ENCODE measurements at places on chromosomes 3 and 15.

DNA sequence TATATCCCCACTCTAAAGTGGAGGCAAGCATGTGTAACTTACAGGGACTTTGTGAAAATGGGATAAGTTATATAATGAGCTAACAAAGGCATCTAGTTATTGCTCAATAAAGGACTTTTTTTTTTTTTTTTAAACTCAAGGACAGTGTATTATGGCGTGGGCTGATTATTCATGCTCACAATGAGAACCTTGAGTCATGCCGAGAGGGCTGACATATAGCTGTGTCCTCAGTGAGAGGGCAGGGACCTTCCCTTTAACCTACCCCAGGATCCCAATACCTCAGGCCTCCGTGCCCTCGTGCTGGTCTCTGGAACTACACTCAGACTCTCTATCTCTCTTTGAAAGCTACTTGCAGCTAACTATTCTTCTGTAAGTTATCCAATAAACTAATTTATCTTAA is 319.9 kb upstream of the ICE2 start:
- peak; percentile 34 for DNase-seq

- no peak for DNase-seq
These were observed 404.8 kb downstream of the PTPRG start for GRCh38 chr3:61966200-61966599.

DNA sequence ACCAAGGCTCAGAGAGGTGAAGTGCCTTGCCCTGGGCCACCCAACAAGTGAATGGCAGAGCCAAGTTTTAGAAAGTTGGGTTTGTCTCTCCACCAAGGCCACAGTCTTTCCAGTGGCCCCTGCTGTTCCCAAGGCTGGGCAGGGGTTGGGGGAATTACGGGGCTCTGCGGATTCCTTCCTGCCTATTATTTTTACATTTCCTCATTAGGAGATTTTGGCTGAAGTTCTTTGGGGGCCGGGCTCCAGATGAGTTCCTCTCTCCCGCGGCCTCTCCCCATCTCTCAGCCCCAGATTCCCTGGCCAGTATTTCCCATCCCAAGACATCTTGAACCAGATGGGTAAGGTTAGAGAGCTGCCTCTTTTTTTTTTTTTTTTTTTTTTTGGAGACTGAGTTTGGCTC is 44.0 kb upstream of the SMAD6 start:
- no peak for DNase-seq

DNA sequence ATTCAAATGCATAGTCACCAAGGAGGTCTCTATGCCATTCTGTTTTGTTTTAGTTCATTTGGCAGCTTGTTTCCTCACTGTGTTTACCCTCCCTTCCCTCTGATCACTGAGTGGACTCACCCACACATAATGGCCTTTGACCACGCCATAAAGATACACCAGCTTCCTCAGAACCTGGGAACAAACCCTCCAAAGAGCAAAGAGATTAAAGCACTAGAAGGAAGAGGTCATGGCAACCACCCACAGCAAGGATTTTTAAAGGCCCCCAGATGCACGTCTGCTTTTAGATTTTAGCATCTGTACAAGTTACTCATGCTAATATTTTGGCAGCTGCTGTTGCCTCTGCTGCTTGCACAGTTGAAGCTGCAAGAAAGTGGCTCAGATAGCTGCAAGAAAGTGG is 47.9 kb upstream of the CADPS start:
- DNase-seq: no peak

DNA sequence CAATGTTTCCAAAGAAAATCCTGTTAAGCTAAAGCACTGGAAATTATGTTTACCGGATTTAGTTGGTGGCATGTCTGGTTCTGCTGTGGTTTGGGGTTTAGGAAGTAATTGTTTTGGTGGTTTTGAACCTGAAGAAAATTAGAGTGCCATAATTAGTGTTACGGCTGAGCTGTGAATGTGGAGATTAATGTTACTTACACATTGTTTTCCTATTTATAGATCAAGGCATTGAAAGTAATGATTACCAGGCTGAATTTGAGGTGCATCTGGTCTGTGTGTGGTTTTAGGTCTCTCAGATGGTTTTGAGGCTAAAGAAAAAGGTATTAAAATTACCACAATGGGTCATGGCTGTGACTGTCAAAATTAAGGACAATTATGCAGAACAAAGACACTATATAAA is 128.9 kb downstream of the TFG start:
- DNase-seq: no peak

DNA sequence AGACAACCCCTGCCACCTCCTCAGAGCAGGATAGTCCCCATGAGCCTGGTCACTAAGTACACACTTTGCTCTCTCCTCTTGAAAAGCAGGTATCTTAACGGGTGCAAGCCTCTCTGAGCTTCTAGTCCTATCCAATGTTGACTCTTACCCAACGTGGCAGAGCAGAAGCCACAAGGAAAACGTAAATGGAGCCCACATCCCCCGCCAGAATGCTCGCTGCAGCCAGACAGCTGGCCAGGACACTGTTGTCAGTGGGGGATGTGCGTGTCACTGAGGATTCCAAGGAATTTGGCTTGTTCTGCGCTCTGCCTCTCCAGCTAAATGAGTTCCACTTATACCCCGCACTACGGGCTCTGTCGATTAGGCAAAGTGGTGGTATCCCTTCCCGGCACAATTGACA is 67.8 kb upstream of the IGF1R start:
- DNase-seq: no peak

GRCh38 chr15:34154725-34155204 is 52.9 kb downstream of the PGBD4 start:
- DNase-seq: no peak

- no peak for DNase-seq
These were observed 3.6 kb downstream of the USP50 start for GRCh38 chr15:50542887-50543210.

- DNase-seq: no peak
These were observed 52.8 kb downstream of the CORO2B start for GRCh38 chr15:68631601-68632051.

- no peak for DNase-seq
These were observed 62.2 kb upstream of the P2RY1 start for GRCh38 chr3:152772674-152773225.

DNA sequence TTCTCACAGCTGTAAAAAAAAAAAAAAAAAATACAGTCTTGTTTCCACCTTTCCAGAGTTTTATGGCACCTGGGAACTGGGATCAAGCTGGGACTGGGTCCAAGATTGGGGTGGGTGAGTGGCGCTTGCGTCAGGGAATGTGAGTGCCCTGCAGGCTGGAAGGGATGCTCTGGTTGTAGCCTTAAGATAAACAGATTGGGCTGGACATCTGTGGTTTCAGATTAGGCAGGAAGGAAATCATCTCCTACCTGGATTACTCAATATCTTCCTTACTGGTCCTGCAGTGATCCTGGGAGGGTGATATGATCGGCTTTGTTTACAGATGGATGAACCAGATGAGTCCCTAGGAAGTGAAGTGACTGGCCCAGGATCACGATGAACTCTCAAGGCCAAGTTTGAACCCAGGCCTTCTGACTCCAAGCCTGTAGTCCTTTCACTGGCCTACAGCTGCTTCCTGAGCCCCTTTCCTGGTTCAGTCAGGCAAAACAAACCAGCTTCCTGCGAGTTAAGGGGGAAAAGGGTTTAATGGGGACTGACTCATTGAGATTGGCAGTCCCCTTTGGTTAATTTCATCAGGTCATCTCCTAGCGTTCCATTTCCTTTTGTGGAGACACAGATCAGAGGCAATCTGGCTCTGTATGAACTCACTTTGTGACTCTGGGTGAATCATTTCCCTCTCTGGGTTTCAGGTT is 179.8 kb downstream of the THSD4 start:
- DNase-seq: no peak

DNA sequence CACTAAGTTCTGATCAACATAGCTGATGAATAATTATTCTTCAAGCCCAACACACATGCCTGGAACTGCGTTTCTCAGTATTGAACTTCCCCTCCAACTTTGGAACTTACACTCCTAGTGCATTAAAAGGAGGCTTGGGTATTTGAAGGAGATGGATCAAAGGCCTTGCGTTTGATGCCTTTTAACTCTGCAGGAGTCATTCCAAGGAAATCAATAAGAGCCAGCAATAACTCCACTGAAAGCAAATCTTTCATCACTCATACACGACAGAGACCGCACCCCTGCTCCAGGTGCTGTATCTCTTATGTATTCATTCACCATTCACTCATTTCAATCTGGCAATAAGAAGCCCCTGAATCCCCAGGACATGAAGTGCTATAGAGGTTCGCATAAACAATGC is 14.0 kb upstream of the FSIP1 start:
- no peak for DNase-seq

- no peak for DNase-seq
These were observed 5.1 kb downstream of the FAM107A start for GRCh38 chr3:58572013-58572633.

- DNase-seq: no peak
These were observed 82.5 kb upstream of the PSMD6 start for GRCh38 chr3:64105816-64106215.

DNA sequence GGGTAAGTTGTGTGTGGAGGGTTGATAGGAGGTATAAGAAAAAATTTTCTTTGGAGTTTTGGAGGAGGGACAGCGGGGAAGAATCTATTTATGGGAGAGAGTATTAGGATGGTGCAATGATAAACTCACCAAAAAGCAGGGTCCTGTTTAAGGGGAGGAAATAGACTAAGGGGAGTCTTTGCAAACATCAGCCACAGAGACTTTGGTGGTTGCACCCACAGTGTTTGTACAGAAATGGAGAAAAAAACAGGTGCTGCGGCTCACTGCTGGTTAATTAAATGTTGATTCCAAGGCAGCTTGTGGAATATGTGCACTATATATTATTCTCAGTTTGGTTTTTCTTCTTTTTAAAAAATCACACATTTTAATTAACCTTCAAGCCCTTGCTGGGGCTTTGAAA is 182.1 kb downstream of the NECTIN3 start:
- no peak for DNase-seq

- DNase-seq: no peak
These were observed 8.9 kb upstream of the MYLK start for GRCh38 chr3:123893012-123893411.

DNA sequence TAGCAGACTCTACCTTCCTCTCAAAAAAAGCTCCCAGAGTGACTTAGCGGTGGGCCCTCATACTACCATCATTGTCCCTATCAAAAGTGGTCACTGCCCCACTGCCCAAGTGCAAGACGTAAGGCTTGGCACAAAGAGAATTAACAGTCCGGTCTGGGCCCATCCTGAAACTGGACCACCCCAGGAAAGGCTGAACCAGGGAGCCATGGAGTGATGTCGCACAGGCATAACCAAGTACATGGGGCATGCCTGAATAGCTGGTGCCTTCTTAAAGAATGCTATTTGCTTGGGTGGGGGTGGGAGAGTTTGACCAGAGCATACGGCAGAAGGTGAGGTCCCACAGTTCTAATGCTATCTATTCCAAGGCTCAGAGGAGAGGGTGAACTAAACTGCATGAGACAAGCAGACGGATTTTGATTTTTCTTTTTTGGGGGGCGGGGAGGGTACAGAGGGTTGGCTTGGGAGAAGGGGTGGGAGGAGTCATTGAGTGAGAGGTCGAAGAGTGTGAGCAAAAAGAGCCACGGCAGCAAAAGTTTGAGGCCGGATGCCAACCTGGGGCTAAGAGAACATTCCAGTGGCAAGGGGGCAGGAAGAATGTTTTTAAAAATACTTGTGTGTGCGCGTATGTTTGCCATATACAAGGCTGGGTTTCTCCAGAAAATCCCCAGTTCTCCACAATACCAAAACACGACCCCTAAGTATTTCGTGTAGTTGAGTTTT is 50.2 kb downstream of the FAM174B start:
- DNase-seq: no peak

DNA sequence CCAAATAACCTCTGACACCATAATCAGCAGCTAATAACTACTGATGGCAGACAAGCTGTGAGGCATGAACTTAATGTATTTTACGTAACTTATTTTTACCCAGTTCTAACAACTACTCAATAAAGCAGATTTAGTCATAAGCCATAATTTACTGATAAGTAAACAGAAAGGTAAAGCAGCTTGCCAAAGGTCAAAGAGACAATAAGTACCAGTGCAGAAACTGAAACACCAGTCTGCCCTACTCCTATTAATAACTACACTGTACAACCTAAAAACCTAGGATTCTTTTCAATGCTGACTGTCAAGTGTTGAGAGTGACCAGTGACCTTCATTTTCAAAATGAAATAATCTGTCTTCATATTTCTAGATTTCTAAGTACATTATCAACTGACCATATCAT is 152.2 kb downstream of the NR2E3 start:
- DNase-seq: no peak

- no peak for DNase-seq
These were observed 1.6 kb downstream of the C3orf38 start for GRCh38 chr3:88151358-88151757.

DNA sequence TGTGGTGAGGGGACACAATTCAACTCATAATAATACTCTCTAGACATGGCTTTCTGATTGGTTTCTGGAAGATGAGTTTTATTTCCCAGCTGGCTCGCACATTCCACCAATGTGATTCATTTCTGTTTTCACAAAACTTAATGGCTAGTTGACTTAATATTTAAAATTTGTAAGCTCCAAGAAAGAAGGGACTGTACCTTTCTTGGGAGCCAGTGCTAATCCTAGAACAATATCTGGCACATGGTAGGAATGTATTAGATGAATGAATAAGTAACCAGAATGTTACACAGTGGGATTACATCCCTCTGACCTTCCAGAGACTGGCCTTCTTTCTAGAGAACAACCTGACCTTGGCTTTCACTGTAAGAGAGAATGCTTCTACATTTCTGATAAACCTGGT is 262.8 kb downstream of the RORA start:
- DNase-seq: no peak

- DNase-seq: no peak
These were observed 33.0 kb upstream of the CA12 start for GRCh38 chr15:63414474-63415120.

- DNase-seq: no peak
These were observed 23.1 kb upstream of the MCCC1 start for GRCh38 chr3:183122257-183122932.

DNA sequence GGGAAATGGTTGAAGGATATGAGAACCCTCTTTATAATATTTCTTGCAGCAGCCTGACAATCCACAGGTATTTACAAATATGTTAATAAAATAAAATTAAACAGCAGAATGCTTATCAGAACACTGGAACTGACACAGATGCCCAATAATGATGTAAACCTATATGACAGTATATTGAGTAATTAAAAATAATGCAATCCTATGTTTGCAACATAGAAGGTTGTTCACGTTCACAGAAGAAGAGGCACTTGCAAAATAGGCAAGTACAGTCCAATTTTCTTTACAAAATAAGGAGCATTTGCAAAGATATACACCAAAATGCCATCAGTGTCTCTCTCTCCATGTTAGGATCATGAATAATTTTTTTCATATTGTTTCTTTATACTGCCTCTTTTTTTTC is 397.0 kb upstream of the WNT5A start:
- DNase-seq: no peak

- no peak for DNase-seq
These were observed 265.4 kb upstream of the LYSMD4 start for GRCh38 chr15:99998661-99999101.

- DNase-seq: no peak
These were observed 128.0 kb upstream of the CRBN start for GRCh38 chr3:3307491-3307890.

DNA sequence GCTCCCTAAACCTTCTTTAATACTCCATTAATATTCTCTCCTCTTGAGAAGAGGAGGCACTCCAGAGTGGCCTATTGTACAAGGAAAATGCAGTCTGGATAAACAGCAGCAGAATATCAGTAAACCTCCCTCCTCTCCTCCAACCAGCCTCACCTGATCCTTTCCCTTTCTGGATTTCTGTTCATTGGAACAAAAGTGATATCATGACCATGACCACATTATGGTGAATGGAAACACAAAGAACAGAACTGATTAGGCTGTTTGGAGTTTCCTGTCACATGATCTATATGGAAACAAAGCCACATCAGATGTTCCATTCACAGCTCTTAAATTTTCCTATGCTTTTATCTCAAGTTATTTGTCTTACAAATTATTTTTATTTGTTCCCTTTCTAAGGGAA is 14.6 kb downstream of the C2CD4B start:
- no peak for DNase-seq

All from stimulated activated CD4-positive, alpha-beta T cell treated with anti-CD3 and anti-CD28 coated beads, Interleukin-4, amount 100 ng/mL, for 4 hours (primary cell).